ENCODE measurements at places on chromosomes 6 and 20.
A peak's percentile ranks its signal among the peaks of the same experiment; 100 is the strongest.

DNA sequence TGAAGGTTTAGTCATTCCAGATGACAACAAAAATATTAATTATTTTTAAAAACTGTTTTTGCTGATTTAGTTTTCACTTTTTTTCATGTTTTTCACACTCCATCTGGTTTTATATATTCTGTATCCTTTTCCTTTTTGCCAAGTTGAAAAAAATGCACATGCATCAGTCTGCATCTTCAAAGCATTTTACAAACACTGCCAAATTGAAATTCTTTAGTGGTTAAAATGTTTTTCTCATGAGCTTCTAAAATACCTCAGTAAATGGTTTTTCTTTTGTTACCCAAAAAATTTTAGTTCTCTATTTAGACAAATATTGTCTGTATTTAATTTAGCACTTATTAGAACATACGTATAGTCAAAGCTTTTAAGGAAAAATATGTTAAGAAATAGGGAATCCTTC lies 386.9 kb upstream of the HSF2 start:
- DNase-seq = no peak

DNA sequence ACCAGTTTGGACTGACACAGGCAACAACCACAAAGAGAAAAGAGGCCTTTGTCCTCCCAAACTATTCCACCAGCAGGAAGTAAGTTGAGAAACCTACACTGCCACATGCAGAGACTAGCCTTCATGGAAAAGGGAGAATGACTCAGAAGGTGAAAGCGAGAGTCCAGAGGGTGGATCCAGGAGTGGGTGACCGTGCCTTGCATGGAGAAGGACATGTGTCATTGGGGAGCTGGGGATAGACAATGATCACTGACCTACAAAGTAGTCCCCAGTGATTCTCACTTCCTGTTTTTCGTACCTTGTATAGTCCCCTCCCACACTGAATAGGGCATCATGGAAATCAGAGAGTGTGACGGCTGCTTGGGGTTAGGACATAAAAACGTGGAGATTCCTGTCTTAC lies 91.9 kb downstream of the MYLK4 start:
- no peak for DNase-seq

DNA sequence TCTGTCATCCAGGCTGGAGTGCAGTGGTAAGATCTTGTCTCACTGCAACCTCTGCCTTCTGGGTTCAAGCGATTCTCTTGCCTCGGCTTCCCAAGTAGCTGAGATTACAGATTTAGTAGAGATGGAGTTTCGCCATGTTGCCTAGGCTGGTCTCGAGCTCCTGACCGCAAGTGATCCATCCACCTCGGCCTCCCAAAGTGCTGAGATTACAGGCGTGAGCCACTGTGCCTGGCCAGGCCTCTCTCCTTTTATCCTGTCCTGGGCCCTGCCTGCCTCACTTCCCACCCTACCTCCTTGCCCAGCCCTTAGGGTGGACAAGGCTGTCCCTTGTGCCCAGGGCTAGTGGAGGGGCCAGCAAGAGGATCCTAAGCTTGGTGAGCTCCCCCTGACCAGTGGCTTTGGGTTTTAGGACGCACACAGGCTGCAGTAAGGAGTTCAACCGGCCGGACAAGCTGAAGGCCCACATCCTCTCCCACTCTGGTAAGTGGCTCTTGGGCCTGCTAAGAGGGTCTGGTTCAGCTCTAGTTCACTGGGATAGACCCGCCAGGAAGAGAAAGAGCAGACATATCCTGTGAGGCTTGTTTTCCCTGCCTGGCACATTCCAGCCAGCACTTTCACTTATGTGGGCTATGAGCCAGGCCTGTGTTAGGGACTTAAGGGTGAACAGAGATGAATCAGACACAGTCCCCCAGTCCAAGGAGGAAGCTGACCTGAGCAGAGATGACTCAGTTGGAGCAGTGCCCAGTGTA lies 21.9 kb upstream of the CHMP4B start:
- no peak for DNase-seq

GRCh38 chr20:32969356-32970114 lies 34.7 kb downstream of the SUN5 start:
- no peak for DNase-seq

- no peak for DNase-seq
Measured at GRCh38 chr6:57283106-57283505, 34.3 kb upstream of the PRIM2 start.

DNA sequence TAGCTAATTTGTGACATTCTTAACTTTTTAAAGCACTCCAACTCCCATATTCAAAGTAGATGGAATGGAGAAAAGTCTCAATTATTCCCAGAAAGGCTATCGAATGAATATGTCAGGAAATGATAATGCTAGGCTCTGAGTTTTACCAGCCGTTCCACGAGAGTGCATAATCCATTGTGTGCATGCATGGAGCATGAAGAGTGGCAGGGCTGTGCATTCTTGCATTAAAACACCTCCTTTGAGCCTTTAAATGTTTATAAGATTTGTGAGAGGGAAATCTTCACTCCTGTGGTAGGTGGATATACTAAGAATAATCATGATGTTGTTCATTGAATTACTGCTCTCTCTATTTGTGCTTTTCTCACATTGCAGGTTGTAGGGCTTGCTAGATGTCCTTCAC lies 178.3 kb downstream of the CARMIL1 start:
- DNase-seq = no peak

- DNase-seq = no peak
Measured at GRCh38 chr6:157500022-157500421, 119.0 kb downstream of the ZDHHC14 start.

DNA sequence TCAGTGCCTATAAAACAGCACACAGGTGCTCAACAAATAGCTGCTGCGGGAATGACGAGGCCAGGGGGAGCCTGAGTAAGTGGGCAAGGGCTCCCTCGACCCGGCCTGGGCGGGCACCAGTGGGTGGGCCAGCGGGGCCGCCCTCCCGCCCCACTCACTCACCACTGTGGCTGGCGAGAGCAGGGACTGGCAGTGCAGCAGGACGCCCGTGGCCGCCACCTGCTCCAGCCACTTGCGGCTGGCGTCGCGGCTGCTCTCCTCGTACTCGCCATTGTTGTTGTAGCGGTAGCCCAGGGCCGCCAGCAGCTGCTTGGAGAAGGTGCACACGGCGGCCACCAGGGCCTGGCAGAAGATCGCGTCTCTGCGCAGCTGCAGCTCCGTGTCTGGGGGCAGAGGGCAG lies 191.5 kb downstream of the PREX1 start:
- no peak for DNase-seq

DNA sequence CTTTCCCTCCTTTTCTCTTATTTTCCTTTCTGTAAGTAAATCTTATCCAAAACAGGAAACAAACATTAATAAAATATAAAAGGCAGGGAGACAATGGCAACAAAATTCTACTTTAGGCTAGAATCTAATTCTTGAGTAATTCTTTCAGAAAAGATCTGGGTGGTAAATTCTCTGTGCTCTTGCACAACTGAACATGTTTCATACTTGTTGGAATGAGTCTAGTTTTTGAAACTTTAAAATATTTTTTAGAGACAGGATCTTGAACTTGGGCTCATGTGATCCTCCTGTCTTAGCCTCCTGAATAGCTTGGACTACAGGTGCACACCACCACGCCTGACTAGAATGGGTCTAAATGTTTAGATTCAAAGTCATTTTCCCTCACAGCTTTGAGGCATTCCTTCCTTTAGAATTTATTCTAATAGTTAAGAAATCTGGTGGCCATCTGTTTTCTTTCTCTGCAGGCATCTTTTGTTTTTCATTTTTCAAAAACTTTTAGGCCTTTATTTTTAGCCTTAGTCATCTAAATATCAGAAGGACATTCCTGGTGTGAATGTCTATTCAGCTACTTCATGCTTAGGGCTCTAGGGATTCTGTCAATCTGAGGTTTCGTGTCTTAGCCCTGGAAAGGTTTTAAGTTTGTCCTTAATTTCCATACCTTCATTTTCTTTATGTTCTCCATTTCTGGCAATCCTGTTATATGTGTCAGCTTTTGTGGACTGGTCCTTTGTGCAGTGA lies 76.5 kb downstream of the CDKAL1 start:
- no peak for DNase-seq

- DNase-seq = no peak
Measured at GRCh38 chr6:91486200-91486599, 899.3 kb upstream of the MAP3K7 start.

DNA sequence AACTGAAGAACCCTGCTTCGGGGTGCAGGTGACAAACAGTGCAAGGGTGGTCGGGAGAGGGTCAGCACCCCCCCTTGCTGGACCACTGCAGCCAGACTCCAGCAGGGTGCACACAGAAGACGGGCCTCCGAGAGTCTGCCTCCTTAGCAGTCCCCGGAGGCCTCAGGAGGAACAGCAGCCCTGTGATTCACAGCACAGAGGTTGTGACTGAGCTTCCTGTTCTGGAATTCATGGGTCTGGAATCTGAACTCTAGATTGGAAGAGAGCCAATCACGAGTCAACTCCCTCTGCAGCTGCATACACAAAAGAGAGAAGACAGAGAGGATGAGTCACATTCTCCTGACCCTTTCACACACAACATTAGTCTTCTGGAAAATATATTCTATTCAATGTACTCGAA lies 249.0 kb upstream of the OPRM1 start:
- DNase-seq = no peak

DNA sequence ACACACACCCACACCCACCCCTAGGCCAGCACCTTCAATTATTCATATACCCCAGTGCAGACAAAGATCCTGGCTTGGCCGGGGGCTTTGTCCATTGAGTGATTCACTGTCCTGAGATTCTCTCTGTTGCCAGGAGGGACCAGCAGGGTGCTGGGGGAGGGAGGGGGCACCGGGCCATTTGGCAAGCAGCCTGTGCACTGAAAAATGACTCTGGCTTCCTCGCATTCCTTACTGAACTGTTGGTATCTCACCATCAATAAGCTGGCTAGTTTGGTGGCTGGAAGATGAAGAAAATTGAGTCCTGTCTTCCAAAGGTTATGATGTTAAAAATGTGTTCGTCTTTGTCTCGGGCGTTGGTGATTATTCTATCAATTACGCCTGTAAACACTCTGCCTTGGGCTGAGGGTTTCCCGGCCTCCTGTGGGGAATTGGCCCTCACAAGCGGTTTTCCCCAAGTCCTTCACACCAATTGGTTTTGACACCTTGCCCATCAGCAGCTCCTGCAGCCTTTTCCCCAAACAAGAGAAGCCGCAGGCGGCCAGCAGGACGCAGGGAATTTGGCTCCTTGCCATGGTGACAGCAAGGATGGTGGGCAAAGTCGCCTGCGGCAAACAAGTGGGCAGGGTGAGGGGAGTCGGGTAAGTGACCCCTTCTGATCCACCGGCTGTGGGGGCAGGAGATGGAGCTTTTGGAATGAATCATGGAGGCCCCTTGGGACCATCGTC lies 4.9 kb downstream of the VSTM2L start:
- DNase-seq = peak; percentile 93

GRCh38 chr6:25542984-25543910 lies 108.8 kb upstream of the SCGN start:
- DNase-seq = no peak

- peak; percentile 93 for DNase-seq
Measured at GRCh38 chr6:8102122-8102958, at the start of gene EEF1E1. TSS of gene EEF1E1 (minus strand) at chr6:8102548. CDS start at chr6:8102521, 27 bp downstream.

GRCh38 chr6:138572885-138573284 lies 73.6 kb upstream of the NHSL1 start:
- peak; percentile 36 for DNase-seq

DNA sequence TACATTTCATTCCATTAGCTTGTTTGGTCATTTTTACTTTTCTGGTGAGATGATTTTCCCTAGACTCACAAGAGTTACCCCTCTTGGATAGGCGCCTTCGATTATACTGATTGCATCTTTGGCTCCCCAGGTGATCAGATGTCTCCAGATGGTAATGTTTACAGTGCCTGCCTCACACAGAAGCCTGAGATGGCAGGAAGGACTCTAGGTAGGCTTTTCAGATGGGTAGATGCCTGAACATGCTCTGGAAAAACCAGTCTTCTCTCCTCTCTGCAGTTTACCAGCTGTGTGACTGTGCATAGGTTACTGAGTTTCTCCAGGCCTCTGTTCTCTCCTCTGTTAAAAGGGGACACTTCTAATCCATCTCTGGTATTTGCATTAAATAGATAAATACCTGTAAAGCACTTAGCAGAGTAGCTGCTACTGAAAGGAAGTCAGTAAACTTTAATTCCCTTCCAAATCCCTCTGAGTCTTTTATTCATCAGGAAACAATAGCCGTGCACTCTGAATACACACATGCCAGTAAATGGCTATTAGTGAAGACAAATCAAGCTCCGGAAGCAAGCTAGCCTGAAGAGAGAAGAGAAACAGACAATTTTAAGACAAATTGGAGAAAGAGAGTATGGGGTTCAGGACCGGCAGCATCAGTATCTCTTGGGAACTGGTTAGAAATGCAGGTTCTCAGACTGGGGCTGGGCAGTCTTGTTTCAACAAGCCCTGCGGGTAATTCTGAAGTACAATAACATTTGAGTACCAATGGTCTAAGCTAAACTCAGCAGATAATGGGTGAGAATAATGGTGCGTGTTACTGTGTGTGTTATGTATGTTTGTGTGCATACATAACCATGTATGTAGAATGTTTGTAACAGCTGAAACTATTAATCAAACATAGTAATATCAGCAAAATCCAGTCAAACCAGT lies 139.4 kb downstream of the UST start:
- peak; percentile 27 for DNase-seq

GRCh38 chr20:38610521-38610920 lies 8.9 kb downstream of the ARHGAP40 start:
- no peak for DNase-seq

- DNase-seq = no peak
Measured at GRCh38 chr6:31368461-31368860, 11.5 kb upstream of the HLA-B start.

GRCh38 chr6:148747471-148748165 lies 788 bp downstream of the UST start:
- peak; percentile 90 for DNase-seq

GRCh38 chr6:9205645-9206044 lies 770.3 kb upstream of the SLC35B3 start:
- no peak for DNase-seq

GRCh38 chr20:4957939-4958362 lies 43.4 kb downstream of the SLC23A2 start:
- no peak for DNase-seq

- DNase-seq = no peak
Measured at GRCh38 chr6:160238278-160238711, 20.3 kb downstream of the SLC22A2 start.

- no peak for DNase-seq
Measured at GRCh38 chr6:20800229-20800628, 266.0 kb downstream of the CDKAL1 start.

DNA sequence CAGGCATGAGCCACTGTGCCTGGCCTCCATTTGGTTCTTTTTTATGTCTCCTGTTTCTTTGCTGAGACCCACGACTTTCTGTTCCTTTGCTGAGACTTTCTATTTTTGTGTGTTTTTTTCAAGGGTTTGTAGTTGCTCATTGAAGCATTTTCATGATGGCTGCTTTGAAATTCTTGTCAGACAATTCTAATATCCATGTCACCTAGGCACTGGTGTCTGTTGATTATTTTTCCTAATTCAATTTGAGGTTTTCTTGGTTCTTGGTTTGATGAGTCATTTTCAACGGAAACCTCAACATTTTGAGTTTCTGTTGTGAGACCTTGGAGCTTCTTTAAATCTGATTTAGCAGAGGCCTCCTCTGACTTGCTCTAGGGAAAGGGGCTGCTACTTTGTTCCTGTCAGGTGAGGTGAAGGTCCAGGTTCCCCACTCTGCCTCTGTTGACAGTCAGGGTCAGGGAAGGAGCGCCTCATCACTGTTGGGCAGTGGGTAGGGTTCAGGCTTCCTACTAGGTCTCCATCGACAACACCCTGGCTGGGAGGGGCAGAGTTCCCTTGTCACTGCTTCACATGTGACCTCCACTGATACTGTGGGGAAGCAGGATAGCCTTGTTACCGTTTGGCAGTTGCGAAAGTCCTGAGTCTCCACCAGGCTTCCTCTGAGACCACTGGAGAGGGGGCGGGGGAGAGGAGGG lies 67.2 kb upstream of the RNF24 start:
- peak; percentile 46 for DNase-seq

- DNase-seq = no peak
Measured at GRCh38 chr20:53510704-53511103, 82.9 kb downstream of the ZNF217 start.

All from retina (tissue), 1 donor.